ENCODE measurements at places on chromosomes 5 and 9. TPM values are rescaled to one million over a fixed set of nuclear protein-coding genes. Genes with fewer than 3 reads are reported as not detected.

Gene MSH3
- 15.1 TPM for total RNA-seq

DNA sequence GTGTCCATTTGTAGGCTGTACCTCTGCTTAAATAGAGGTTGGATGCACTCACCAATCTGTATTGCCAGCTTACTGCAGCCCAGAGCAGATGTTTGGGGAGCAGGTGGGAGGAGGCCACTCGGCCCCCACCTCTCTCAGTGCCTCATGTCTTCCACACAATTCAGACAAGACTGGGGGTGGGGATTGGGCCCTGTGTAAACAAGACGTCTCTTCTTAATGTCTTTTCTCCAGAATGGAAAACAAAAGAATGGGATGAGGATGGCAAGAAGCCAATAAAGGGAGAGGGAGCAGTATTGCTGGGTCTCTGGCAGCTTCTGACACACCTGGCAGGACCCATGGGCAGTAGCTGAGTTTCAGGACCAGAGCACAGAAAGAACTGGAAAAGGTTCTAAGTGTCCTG, 64.9 kb downstream of the SIL1 start:
- peak overlapping the region; percentile 93 for H3K27ac ChIP-seq
- no peaks in the 10 kb centered on the region for H3K27me3 ChIP-seq
- H3K4me1 ChIP-seq: peaks cover 22% of the 10 kb centered on the region
- H3K4me3 ChIP-seq: no peak overlapping the region
- no peak for DNase-seq
- H3K36me3 ChIP-seq: no peaks in the 10 kb centered on the region

- no peaks in the 10 kb centered on the region for H3K36me3 ChIP-seq
- no peak overlapping the region for H3K27ac ChIP-seq
- DNase-seq: no peak
- no peak overlapping the region for H3K4me3 ChIP-seq
Measured at GRCh38 chr9:88781628-88782391, 209.5 kb upstream of the S1PR3 start.

GRCh38 chr9:34121996-34122395, 4.5 kb downstream of the DCAF12 start:
- H3K4me1 ChIP-seq: peaks cover 8% of the 10 kb centered on the region
- no peaks in the 10 kb centered on the region for H3K27me3 ChIP-seq
- no peak for DNase-seq
- H3K4me3 ChIP-seq: no peak overlapping the region

Gene BRINP1
- not detected for total RNA-seq

DNA sequence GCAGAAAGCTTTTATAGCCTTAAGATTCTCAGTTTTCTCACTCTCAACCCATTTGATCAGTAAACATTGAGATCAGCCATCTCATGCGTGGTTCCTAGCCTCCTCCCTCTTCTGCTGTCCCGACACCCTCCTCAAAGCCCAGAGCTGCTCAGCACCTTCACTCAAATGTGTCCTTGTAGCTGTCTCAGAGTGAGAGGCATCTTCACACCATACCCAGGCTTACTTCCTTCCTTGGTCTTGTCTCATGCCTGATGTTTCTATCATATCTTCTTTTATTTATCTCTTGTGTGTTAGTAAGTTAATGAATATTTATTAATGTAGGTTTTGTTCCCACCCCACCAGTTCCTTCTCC, 72.4 kb upstream of the SNX2 start:
- H3K36me3 ChIP-seq: no peaks in the 10 kb centered on the region
- H3K27ac ChIP-seq: no peak overlapping the region
- H3K4me1 ChIP-seq: no peaks in the 10 kb centered on the region
- DNase-seq: no peak

Gene PTRH1
- 11.1 TPM for total RNA-seq

Gene PFN3
- not detected for total RNA-seq

GRCh38 chr5:149636861-149637246, 55.6 kb downstream of the ARHGEF37 start:
- peak; percentile 43 for DNase-seq
- H3K4me1 ChIP-seq: peaks cover 15% of the 10 kb centered on the region
- no peak overlapping the region for H3K4me3 ChIP-seq
- H3K36me3 ChIP-seq: no peaks in the 10 kb centered on the region
- no peaks in the 10 kb centered on the region for H3K27me3 ChIP-seq

- H3K27ac ChIP-seq: no peak overlapping the region
- DNase-seq: no peak
- no peaks in the 10 kb centered on the region for H3K36me3 ChIP-seq
- H3K4me3 ChIP-seq: no peak overlapping the region
- no peaks in the 10 kb centered on the region for H3K27me3 ChIP-seq
- H3K4me1 ChIP-seq: no peaks in the 10 kb centered on the region
Measured at GRCh38 chr5:136279314-136279713, 86.0 kb downstream of the TRPC7 start.

DNA sequence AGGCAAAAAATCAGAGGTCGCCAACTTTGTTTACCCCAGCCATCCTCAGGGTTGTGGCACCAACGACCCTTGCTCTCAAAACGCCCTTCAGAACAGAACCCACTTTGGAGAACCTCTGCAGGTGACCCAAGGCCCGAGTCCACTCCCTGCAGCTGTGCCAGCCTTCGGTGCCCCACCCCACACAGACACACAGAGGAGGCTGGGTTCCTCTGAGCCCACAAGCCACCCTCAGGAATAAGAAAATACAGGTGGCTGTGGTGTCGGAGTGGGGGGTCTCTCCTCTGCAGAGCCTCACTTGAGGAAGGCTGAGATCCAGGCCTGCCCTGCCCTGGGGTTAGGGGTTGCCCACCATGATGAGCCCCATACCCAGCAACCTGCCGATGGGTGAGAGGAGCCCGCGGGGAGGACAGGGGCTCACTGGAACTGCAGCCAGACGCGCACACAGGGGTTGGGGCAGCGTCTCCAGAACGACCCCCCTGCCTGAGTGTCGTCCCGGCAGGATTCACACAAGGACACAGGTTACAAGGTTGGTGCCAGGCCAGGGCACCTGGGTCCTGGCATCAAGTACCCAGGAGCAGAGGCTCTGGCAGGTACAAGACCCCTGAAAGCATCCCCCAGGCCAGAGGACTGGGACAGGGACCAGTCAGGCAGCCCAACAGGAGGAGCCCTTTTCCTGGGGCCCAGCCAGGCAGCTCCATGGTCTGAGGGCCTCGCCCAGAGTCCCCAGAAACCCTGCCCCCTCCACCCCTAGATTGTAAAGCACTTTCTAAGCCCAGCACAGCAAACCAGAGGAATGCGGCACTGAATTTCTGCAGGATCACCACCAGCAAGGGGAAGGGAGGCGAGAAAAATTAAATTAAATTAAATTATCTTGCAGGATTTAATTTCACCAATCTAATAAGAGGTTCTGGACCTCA, 40.0 kb downstream of the NACC2 start:
- DNase-seq: no peak
- H3K4me1 ChIP-seq: peaks cover 17% of the 10 kb centered on the region
- no peaks in the 10 kb centered on the region for H3K36me3 ChIP-seq
- H3K27me3 ChIP-seq: no peaks in the 10 kb centered on the region
- no peak overlapping the region for H3K4me3 ChIP-seq

All from ovary (tissue), 10 donors.